Psoas muscle (tissue), 8 donors: ENCODE measurements at places on chromosomes 12 and 14. TPM values are rescaled to one million over a fixed set of nuclear protein-coding genes. Genes with fewer than 3 reads are reported as not detected.

Gene BCL11B
- not detected for polyA plus RNA-seq

GRCh38 chr12:64610660-64611340, 505 bp downstream of the RASSF3 start:
- DNase-seq: peak; percentile 73

DNA sequence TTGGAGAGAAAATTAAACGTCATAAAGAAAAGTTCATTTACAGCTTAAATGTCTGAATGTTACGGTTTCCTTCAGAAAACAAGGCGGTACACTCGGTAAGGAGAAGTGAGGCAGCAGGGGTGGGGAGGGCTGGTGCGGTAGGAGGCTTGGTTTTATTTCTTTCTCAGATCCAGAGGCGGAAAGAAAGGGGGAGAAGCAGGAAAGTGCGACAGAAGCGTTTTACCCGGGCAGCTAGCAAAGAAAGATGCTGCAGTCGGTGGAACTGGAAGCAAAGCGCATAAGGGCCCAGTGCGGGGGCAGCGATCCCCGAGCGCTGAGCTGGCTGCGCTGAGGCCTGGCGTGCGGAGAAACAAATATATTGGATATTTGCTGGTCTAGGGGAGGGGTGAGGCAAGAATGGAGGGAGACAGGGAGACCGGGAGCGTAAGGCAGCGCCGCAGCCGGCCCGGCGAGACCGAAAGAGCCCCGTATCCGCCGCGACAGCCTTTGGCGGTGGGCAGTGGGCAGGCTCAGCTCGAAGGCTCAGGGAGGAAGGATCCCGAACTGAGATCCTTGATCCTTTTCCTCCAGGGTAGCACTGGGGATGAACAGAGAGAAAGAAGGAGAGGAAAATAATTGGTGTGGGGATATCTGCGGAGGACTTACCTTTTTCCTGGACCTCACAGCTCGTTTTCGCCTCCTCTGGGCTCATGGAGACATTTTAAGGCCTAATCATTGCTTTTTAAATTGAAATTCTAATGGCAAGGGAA, 6.4 kb upstream of the HOXC11 start:
- DNase-seq: peak; percentile 32

Gene TNS2
- polyA plus RNA-seq: 48.9 TPM

GRCh38 chr14:102424923-102425322, 62.2 kb downstream of the TECPR2 start:
- no peak for DNase-seq

Gene SERPINA1
- polyA plus RNA-seq: 2.8 TPM

Gene FAM181A
- not detected for polyA plus RNA-seq

- peak; percentile 12 for DNase-seq
Measured at GRCh38 chr12:13661005-13661887, 320.2 kb downstream of the GRIN2B start.

Gene GPX2
- polyA plus RNA-seq: not detected
